ENCODE measurements at places on chromosomes 6 and 20.

- no peak for DNase-seq
These were observed 182.5 kb upstream of the TENT5A start for GRCh38 chr6:81934936-81935335.

- DNase-seq, result no peak
These were observed 95.6 kb upstream of the SLC35B3 start for GRCh38 chr6:8530785-8531435.

GRCh38 chr20:17721802-17722486 lies 22.2 kb downstream of the BANF2 start:
- no peak for DNase-seq

GRCh38 chr6:123458218-123458617 lies 178.5 kb downstream of the TRDN start:
- no peak for DNase-seq

GRCh38 chr6:31580807-31581433 lies 1.3 kb downstream of the LTB start:
- DNase-seq, result peak; percentile 51

Measured in KG1 (cell line).